ENCODE measurements at places on chromosomes 2 and 18.

GRCh38 chr2:236176417-236176816, 8.2 kb upstream of the GBX2 start:
- peak; percentile 23 for ATAC-seq

DNA sequence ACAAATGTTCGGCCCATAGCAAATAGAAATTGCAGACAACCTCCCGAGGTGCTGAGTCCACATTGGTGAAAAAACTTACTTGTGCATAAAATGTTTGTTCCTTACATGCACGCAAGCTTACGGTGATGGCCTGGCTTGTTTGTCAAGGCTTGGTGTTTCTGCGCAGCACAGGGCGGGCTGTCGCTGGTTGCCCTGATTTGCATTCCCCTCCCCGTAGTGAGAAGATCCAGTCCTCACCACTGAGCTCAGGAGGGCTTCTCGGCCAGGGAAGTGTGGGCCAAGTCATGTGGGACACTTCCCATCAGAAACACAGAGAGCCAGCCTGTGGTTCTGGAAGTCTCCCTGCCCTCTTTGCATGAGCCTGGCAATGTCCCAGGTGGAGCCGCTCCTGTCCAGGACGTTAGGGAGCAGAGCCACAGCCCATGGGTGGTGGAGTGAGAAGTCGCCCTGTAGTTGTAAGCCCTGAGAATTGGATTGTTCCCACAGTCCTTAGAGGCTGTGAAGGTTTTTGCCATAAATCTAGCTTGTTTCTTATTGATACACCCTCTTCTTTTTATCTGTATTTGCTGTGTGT, 152.7 kb downstream of the TWIST2 start:
- no peak for ATAC-seq

- no peak for ATAC-seq
These were observed 19.7 kb downstream of the CFAP65 start for GRCh38 chr2:219021591-219021990.

GRCh38 chr18:24270358-24270936, 127.2 kb downstream of the OSBPL1A start:
- 0 out of 3 replicates have a peak, but pooled peaks have one; percentile 10 for ATAC-seq

- ATAC-seq, result no peak
These were observed 118.4 kb upstream of the HAAO start for GRCh38 chr2:42910645-42911405.

GRCh38 chr18:2312440-2312839, 258.9 kb downstream of the METTL4 start:
- no peak for ATAC-seq

DNA sequence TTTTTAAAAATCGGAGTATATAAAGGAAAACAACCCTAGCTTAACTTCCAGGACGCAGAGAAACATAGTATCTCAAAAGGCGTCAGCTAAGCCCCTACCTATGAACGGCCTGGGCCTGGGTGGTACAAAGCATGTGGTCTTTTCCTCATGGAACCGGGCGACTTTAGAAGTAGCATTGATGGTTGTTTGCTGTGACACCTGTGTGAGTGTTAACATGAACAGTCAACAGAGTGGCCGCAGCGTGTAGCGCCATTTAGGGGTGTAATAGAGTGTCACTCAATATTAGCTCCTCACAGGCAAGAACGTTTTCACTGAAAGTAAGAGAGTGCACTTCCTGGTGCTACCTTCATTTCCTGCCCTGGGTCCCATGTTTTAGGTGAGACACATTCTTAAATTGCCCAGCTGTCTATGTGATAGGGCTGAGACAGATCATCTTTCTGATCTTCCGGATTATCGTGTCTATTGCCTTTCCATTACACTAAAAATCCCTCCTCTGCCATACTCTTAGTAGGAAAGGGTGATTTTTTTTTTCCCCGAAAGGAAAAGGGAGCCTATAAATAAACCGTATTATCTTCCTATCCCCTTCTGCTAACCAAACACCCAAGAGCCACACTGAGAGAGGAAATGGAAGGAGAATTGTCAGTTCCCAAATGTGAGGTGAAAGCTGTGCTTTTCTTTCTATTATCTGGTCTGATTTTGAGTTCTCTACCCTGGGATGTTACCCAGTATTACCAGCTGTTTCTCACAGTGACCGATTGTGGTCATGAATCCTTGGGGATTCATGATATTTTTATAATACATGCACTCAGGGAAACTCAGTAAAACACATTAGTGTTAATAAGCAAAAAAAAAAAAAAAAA, 1.3 kb downstream of the GORASP2 start:
- peak; percentile 7 for ATAC-seq

GRCh38 chr2:112159454-112159921, 21.3 kb downstream of the FBLN7 start:
- no peak for ATAC-seq

DNA sequence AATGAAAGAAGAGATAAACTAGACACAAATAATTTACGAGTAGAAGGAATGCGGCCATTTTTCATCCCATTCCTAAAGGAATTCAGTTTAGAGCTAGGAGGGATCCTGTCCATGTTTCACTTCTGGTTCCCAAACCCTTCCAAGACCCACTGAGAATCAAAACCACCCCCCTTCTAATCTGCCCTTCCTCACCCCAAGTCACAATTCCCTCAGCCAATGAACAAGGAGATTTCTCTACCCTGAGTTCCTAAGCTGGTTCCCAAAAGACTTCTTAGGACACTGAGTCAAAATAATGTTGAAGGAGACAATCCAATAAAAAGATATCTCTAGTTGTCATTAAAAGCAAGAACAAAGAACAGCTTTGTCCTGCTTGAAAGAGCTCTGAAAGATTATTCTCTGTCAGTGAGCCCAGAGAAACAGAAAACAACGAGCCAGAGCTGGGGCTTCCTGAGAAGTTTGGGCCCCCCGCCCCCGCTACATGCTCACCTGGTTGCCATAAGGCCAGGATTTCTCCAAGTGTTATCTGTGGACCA, 45.7 kb downstream of the STK39 start:
- ATAC-seq, result no peak

DNA sequence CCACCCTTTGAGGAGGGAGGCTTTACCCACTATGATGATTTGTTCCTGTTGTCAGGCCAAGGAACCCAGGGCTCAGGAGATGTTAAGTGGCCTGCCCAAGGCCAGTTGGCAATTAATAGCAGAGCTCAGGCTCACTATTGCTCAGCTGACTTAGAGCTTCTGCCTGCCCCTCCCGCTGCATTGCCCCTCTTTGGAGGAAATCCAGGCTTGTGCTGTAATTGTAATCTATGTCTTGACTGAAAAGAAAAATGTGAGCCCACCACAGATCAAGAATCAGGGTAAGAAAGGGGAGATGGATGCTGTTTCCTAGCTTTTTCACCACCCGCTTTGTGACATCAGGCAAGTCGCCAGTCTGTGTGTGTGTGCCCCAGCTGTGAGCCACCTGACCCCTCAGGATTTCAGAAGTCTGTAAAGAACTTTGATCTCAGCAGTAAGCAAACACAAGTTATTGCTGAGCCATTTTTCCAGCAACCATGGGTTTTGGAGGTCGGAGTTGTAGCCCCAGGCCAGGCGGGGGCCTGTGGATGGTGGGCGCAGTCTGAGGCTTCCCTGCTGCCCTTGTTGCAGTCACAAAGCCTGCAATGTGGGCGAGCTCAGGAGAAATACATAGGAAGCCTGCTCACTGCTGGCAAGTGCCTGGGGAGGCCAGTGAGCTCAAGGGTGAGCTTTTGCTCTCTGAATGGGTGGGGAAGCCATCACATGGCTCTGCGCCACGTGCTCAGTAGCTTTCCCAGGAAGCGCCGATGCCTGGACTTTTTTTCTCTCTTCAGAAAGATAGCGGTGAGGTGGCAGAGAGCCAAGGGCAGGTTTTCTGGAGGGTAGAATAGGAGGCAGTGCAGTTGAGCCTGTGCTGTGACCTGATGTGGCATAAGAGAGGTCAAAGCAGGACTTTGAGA, 6.1 kb downstream of the CABLES1 start:
- peak; percentile 50 for ATAC-seq

DNA sequence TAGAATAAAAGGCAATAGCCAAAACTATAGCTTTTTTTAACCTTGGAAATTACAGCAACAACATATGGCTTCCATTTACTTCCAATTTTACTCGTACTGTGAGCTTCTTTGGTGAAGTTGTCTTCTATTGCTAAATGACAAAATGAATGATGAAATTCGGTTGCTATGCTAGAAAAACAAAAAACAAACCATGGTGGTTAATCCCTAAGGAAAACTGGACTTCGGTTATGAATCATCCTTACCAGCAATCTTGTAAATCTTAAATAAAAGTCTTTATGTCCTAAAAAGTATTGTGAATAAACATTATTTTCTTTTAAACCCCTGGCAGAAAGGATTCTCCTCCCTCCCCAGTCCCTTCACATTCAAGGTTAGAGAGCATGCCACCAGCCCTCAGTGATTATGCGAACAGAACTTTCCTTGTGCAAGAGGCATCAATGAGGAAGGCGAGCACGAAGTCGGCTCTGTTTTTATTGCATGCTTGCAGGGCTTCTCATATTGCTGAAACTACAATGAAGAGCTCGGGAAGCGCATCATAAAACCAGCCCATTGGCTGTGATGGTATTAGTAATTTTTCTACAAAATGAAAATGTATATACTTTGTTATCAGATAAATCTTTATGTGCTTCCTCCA, 62.9 kb downstream of the ZNF521 start:
- peak; percentile 65 for ATAC-seq

DNA sequence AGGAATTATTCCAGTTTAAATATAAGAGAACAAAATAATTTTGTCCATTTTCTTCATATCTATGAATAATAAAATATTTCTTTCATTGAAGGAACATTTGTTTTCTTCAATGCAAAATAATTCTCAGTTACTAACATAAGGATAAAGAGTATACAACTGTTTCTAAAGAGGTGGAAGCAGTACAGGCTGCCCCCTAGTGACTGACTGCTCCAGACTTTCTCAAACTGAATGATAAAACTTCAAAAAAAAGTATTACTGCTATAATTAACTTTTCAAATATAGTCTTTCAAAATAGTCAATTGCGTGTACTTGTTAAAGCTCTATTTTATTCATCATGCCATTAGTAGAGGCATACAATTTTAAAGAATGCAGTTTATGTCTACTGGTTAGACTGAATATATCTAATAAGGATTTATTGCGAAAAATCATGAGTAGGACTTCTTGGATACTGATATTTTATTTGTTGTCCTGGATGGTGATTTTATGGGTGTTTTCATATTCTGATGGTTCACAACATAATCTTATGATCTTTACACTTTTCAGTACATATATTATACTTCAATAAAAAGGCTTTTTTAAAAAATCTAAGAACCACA, 100.1 kb downstream of the WDPCP start:
- ATAC-seq, result peak; percentile 75

- ATAC-seq, result no peak
These were observed 12.0 kb downstream of the SRD5A2 start for GRCh38 chr2:31568585-31569201.

GRCh38 chr18:34084635-34085034, 140.1 kb downstream of the NOL4 start:
- ATAC-seq, result no peak

- 0 out of 3 replicates have a peak, but pooled peaks have one; percentile 40 for ATAC-seq
These were observed 204.4 kb downstream of the SRBD1 start for GRCh38 chr2:45406621-45407020.

DNA sequence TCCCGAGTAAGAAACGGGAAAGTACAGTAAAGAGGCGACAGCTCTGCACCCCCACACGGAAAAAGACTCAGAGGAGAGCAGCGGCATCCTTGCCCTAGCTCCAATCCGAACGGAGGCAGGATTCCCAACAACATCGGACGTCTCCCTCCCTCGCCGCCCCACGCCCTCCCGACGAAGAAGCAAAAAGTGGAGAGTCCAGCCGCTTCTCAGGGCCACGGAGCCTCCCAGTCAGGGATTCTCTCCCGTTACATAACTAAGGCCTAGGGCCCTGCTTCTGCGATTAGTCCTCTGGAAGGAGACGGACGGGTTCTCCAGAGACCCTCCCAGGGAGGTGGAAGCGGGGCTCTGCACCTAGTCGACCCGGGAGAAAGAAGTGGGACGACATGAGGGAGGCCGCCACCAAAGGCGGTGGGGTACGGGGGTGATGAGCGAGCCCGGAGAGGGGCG, 587 bp downstream of the SUMO1 start:
- peak; percentile 78 for ATAC-seq

DNA sequence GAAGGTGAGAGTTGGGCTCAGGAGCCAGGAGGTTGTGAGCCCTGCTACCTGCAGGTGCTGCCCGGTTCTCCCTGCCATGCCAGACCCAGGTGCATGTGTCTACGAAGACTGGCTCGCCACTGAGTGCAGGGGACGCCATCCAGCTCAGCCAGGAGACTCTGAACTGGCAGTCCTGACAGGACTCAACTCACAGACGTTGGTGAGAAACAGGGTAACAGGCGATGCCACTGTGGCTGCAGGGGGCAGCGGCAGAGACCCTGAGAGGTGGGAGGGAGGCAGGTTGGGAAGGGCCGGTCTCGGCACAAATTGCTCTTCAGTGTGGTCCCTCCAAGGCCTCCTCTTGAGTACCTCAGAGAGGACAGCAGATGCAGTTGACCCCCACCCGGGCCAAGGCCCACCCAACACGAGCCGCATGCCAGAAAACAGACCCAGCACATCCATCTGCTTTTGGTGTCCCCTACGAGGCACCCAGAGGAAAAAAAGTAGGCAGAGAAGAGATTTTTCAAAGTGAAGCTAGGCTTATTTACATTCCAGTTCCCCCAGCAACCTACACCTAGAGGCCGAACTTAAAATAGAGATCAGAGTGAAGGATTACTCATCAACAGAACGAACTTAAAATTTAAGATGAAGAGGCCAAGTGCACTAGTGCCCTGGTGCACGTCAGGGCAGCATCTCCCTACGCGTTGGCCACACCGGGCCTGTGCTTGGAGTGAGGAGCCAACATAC, 184.8 kb downstream of the SEPTIN10 start:
- ATAC-seq, result no peak

GRCh38 chr18:27713738-27714095, 463.2 kb downstream of the CDH2 start:
- no peak for ATAC-seq

- no peak for ATAC-seq
These were observed 67.1 kb upstream of the DSG1 start for GRCh38 chr18:31250902-31251301.

GRCh38 chr2:152243761-152244640, 68.4 kb upstream of the STAM2 start:
- no peak for ATAC-seq

DNA sequence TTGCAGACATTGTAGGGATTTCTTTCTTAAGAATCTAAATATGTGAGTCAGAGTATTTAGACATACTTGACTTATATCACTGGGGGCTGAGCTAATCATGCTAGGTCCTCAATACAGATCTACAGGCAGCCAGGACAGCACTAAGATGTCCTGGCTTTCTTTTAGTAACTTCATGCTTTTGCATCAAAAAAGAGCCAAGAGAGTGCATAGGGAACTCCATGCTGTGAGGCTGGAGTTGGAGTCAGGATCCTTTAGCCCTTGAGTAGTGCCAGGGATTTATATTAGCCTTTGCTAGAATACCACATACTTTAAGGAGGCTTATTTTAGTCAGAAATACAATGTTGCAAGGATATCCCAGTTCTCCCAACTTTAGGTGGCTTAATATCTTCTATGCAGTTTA, 289.7 kb downstream of the CCDC85A start:
- peak; percentile 30 for ATAC-seq

GRCh38 chr2:148903294-148903693, 28.3 kb downstream of the KIF5C start:
- no peak for ATAC-seq

- no peak for ATAC-seq
These were observed 1.3 kb upstream of the TOGARAM2 start for GRCh38 chr2:28979576-28980366.

All from SK-N-SH treated with all-trans-retinoic acid at 6 μM for 48 hours (cell line).